GM23248 (cell line): ENCODE measurements at places on chromosomes 3 and 15. TPM values are rescaled to one million over a fixed set of nuclear protein-coding genes. Genes with fewer than 3 reads are reported as not detected.
A peak's percentile ranks its signal among the peaks of the same experiment; 100 is the strongest.

GRCh38 chr15:51751697-51752683 lies 593 bp downstream of the TMOD2 start:
- H3K36me3 ChIP-seq, result no peaks in the 10 kb centered on the region
- H3K4me1 ChIP-seq, result no peaks in the 10 kb centered on the region
- peak; percentile 61 for DNase-seq
- peaks cover 26% of the 10 kb centered on the region for H3K27me3 ChIP-seq
- H3K4me3 ChIP-seq, result peak overlapping the region; percentile 87

C2CD4A gene
- polyA plus RNA-seq, result not detected in 2 replicates

TERC gene
- not detected in 2 replicates for polyA plus RNA-seq

CNTN6 gene
- not detected in 2 replicates for polyA plus RNA-seq

DNA sequence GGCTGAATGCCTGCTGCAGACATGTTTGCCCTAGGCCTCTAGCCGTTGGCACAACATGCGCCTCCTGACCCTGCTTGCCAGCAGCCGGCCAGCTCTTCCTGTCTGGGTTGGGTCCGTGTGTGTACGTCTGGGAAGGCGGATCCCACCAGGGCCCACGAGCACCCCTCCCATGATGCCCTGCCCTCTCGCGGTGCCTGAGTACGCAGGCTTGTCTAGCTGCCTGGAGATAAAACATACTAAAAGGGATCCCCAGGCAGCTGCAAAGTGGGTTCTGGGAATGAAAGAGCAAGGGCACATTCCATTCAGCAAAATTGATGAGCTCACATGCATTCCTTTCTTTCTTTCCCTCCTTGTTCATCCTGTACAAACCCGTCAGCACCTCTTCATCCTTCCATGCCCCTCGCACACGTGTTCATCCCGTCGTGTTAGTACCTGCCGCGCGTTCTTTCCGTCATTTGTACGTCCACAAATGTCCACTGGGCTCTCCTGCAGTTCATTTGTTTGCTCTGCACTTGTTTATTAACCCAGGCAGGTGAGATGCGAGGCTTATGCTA lies 74.3 kb downstream of the FBLN2 start:
- H3K27me3 ChIP-seq, result no peaks in the 10 kb centered on the region
- no peak overlapping the region for H3K4me3 ChIP-seq
- no peaks in the 10 kb centered on the region; the same call in 1 of the 2 replicates for H3K36me3 ChIP-seq
- no peak for DNase-seq
- H3K27ac ChIP-seq, result no peak overlapping the region

CYP1A1 gene
- polyA plus RNA-seq, result not detected in 2 replicates

DNA sequence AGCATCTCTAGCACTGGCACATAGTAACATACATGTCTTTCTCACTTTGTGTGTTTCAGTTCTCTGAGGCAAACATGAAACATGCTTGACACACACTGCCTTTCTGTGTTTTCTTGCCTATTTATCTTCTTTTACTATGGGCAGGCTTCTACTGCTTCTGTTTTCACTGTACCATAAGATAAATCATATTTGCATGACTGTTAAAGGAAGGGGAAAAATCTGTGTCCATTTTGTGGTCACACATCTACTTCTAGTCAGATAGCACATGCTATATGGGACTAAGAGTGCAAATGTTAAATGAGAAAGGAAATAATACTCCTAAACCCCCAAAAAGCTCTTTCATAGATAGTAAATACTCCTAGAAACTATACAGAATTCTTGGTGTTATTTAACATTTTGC lies 386.4 kb downstream of the ZBTB20 start:
- H3K4me1 ChIP-seq, result peaks cover 35% of the 10 kb centered on the region
- no peaks in the 10 kb centered on the region for H3K27me3 ChIP-seq
- no peak overlapping the region for H3K27ac ChIP-seq
- H3K36me3 ChIP-seq, result no peaks in the 10 kb centered on the region

GRCh38 chr15:92025706-92026270 lies 172.3 kb downstream of the SLCO3A1 start:
- H3K4me3 ChIP-seq, result no peak overlapping the region
- no peak overlapping the region for H3K27ac ChIP-seq
- DNase-seq, result no peak
- H3K36me3 ChIP-seq, result no peaks in the 10 kb centered on the region
- no peaks in the 10 kb centered on the region for H3K27me3 ChIP-seq

DNA sequence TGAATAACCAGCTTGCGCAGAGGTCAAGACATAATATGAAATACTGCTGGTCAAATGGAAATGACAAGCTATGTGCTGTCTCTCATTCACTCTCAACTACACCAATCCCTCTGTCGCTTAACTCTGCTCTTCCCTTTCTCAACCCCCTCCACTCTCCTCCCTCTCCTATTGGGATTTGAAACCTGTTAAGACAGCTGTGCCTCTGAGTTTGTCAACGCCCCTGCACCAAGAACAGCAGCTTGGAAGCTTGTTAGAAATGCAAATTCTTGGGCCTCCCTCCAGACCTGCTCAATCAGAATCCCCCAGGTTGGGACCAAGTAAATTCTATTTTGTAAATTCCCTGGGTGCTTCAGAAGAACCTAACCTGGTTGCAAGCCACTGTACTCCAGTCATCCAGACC lies 149.7 kb upstream of the ATP2B2 start:
- H3K36me3 ChIP-seq, result no peaks in the 10 kb centered on the region
- no peak overlapping the region for H3K27ac ChIP-seq
- DNase-seq, result no peak
